Stimulated activated effector memory CD8-positive, alpha-beta T cell treated with anti-CD3 and anti-CD28 coated beads, Interleukin-12 subunit alpha, Interleukin-12 subunit beta, amount 100 ng/mL, for 72 hours (primary cell): ENCODE measurements at places on chromosomes 7 and 10.

GRCh38 chr10:130551676-130552075 lies 415.5 kb downstream of the GLRX3 start:
- DNase-seq, result no peak

DNA sequence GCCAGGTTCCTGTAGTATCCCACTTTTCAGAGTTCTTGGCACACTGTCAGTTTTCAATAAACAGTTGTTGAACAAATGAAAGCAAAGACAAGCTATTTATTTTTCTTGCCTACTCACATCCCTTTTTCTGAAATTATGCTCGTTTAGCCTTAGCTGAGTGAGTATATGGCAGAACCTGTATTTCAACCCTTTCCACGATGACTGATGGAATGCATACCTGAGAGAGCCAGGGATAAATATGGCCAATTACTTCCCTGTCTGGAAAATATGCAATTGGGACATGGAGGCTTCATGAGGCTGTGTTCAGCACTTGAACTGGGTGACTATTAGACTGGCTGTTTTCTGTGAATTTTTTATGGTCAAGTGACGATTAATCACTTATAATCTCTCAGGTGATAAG lies 144.5 kb upstream of the POT1 start:
- DNase-seq, result no peak

DNA sequence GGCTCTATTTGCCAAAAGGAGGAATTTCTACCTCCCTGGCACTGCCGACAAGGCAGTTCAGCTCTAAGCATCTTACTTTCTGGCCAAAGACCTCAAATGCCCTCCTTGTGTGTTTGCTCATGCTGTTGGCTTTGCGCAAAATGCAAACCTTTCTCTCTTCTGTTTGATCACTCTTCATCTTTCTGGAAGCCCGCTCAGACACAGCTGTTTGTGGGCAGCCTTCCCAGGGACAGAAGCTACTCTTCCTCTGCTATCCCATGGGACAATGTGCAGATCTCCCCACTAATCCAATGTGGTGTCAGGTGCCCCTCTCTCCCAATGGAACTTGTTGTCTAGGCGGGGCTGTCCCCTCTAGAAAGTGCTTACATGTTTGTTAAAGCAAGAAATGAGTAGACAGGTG lies 278.7 kb downstream of the CCSER2 start:
- no peak for DNase-seq

DNA sequence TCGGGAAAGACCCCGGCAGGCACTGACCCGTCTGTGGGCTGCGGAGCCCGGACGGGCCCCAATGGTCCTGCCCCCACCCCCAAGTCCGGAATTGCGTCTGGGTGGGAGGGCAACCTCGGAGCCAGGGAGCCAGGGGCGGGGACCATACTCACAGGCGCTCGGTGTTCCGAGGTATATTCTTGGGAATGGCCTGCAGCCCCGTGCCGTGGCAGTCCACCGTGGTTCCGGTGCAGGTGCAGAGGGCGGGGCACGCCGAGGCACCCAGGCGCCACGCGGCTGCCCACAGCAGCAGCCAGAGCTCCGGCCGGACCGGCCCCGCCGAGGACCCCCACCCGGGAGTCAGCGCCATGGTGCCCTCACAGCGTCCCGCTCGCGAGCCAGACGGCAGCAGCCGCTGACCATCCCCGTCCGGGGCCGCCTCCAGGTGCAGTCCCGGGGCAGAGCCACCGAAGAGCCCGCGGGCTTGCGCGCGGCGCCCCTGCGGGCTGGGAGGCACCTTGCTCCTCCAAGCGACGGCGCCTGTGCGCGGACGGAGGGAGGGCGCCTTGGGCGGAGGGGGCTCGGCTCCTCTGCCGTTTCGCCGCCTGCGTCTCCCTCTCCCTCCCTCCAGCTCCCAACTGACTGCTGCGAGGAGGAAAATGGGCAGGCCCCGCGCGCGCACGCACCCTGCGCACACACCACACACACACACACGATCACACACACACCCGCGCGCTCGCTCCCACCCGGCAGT lies at the start of gene SLIT1:
Gene SLIT1 (minus strand): TSS at position 634 of the 733 bp plus-strand sequence. CDS start 285 bp downstream, at position 349.
- DNase-seq, result no peak

- no peak for DNase-seq
These were observed 122.0 kb downstream of the MICU1 start for GRCh38 chr10:72503694-72504438.

- no peak for DNase-seq
These were observed 3.1 kb downstream of the ABLIM1 start for GRCh38 chr10:114654822-114655575.

GRCh38 chr10:130454543-130455000 lies 318.4 kb downstream of the GLRX3 start:
- no peak for DNase-seq

- no peak for DNase-seq
These were observed 31.2 kb downstream of the GRIFIN start for GRCh38 chr7:2445047-2445446.

DNA sequence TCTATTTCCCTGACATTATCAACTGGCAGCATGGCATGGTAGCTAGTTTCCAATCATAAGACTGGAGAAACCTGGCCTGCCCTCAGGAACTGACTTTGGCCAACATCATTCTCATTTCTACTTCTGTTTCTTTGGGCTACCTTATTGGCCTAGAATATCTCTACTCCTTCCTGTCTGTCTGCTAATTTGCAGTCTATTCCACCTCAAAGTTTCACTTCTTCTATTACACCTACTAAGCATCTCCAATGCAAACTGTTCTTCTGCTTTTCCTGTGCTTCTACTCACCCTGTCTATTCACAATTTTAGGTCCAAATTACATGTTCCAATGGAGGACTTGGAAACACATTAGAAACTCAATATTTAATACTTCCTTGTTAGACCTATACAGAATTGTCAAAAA lies 65.6 kb downstream of the ZNF503 start:
- DNase-seq, result no peak

DNA sequence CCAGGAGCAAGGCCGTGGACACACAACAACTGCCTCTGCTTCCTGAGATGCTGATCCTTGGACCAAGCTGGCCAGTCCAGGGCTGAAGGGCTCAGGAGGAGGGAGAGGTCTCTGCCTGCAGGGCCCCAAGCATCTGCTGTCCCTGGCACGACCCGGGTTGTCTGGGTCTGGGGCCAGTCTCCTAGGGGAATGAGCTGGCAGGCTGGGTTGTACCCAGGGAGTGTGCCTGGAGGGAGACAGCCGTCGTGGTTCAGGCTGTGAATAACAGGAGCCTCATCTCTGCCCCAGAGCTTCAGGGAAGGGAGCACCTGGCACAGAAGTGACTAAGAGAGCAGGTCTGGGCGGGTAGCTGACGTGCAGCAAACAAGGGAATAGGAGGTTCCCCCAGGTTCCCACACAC lies 17.9 kb upstream of the SERPINE1 start:
- no peak for DNase-seq

DNA sequence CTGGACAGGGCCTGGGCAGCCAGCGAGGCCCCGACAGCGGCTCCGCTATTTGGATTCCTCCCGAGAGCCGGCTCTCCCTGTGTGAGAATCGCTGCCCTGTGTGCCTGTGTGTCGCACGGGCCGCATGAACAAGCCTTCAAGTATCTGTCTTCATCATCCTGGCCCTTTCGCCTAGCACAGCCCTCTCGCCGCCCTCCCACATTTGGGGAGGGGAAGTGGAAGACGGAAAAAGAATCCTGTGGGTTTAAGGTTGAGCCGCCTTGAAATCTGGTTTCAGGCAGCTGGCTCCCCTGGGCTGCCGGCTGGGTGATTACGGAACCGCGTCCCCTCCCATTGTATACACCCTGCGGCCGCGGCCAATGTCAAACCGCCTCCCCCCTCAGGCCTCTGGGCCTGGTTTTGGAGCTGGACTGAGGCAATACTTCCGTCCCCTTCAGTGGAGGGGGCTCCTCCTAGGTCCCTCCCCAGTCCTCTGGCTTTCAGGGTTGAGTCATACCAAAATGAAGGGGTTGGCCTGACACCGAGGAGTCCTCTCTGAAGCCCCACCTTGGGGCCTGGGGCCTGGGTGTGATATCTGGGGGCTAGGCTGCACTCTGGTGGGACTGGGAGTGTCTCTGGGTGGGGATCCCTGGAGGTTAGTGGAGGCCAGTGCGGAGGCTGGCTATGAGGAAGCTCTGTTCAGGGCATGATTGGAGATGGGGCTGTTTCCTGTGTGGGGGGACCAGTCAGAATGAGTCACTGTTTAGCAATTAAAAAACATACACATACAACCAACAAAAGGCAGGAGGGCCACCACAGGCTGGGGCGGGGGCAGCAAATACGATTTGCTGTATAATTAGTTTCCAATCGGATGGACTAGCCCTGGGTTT lies 1.7 kb downstream of the TRIM8 start:
- peak; percentile 95 for DNase-seq

- DNase-seq, result no peak
These were observed 247.8 kb upstream of the IGFBP3 start for GRCh38 chr7:46168671-46169383.

GRCh38 chr7:108335269-108335918 lies 120.8 kb downstream of the NRCAM start:
- no peak for DNase-seq

GRCh38 chr7:139078911-139079310 lies 30.6 kb downstream of the ZC3HAV1 start:
- no peak for DNase-seq

DNA sequence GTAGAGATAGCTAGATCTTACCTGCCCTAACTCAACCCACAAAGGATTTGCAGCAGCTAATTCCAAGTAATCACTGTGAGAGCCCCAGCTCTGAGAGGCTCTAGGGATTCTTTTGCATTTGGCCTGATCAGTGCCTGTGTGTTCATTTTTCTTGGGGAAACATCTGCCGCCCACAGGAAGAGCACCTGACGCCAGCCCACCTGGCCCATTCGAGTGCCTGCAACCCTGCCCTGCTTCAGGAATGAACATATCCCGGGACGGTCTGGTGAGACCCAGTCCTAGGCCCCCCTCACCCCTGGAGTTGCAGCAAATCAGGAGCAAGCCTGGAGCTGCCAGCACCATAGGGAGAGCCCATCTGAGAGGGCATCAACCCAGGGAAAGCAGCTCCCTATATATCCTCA lies 38.8 kb downstream of the GSDME start:
- DNase-seq, result no peak

- DNase-seq, result no peak
These were observed 13.2 kb upstream of the ZNF862 start for GRCh38 chr7:149824748-149825566.

- no peak for DNase-seq
These were observed 173.5 kb upstream of the SEMA3A start for GRCh38 chr7:84368122-84368521.

GRCh38 chr10:21514129-21514817 lies 11.2 kb downstream of the SKIDA1 start:
- no peak for DNase-seq

- DNase-seq, result no peak
These were observed 32.4 kb upstream of the HGF start for GRCh38 chr7:81802251-81802650.

DNA sequence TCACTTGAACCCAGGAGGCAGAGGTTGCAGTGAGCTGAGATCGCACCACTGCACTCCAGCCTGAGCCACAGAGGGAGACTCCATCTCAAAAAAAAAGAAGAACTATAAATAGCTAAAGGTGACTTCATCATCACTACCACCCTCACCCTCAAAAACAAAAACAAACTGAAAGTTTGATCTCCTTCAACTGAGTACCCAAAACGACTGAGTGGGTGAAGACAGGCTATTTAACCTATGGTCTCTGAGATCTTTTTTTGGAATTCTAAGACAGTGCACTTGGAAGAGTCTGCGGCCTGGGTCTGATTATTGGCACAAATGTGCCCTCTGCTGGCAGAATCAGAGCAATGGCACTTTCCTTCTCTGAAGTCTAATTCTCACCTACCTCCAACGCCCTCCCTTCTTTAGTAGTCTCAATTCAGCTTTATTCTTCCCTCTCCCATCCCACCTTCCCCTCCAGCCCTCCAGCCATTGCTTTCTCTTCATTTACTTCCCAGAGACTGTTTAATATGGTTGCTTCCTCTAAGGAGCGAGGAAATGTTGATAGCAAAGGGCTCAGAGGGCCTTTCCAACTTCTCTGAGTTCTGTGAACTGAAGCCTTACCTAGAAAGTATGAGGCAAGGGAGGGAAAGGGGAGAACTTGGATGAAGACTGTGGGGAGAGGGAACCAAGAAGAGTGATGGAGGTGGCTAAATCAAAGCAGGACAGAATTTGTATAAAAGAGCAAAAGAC lies 2.9 kb upstream of the MYOZ1 start:
- peak; percentile 24 for DNase-seq

- no peak for DNase-seq
These were observed 209.0 kb upstream of the ZMIZ1 start for GRCh38 chr10:78859769-78860168.

GRCh38 chr10:43403911-43404703 lies 4.9 kb downstream of the HNRNPF start:
- DNase-seq, result no peak

- DNase-seq, result no peak
These were observed 26.8 kb upstream of the ITPRID1 start for GRCh38 chr7:31487071-31487470.

DNA sequence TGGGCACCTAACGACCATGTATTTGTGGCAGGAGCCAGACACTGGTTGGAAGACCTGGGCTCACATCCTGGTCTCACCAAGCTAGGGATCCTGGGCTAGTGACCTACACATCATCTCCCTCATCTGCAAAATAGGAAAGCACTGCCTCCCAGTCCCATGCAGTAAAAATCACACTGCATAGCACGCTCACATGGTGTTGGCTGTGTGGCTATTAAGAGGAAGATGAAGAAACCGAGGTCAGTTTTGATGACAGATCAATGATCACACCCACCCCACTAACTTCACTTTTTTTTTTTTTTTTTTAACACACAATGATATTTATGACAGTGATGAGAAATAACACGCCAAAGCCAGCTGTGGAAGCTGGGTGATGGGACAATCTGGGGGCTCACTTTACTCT lies 146.5 kb downstream of the RNF216 start:
- no peak for DNase-seq

- DNase-seq, result no peak
These were observed 555.9 kb upstream of the DPP6 start for GRCh38 chr7:153496257-153496656.

- no peak for DNase-seq
These were observed 124.7 kb upstream of the SDK1 start for GRCh38 chr7:3176112-3177000.

- DNase-seq, result no peak
These were observed 162.8 kb upstream of the BMPER start for GRCh38 chr7:33742521-33742920.

DNA sequence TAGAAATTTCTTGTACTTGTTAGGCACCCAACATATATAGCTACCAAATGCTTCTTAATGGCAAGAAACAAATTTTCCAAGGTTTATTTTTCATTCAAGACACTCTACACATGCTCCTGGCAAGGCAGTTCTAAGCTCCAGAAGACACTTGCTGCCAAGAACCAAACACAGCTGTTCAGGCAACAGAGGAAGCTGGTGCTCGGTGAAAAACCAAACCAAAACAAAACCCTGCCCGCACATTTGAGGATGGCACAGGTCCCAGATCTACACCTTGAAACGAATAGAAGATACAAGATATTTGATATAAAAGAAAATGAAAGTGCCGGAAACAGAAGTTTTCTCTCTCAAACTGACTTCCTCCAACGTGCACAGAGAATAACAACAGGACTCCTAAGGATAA lies 4.9 kb upstream of the DNTT start:
- DNase-seq, result no peak
